Astrocyte of the hippocampus (primary cell): ENCODE measurements at places on chromosomes 11 and 22.

DNA sequence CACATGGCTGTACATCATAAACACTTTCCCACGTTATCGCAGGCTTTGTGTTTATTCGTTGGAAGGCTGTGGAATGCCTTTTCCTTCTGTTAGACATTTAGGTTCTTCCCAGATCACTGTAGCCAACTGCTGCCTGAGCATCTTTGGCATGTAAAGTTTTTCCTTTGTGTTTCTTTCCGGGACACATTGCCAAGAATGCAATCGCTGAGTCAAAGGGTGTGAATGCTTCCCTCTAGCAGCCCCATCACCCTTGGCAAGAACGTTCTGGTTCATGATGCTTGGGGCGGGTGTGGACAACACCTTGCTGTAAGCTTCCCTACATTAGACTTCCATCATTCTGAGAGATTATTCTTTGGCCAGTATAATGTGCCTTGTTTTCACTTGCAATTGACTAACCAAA is 136.2 kb downstream of the OSBP2 start:
- DNase-seq = peak; percentile 94

DNA sequence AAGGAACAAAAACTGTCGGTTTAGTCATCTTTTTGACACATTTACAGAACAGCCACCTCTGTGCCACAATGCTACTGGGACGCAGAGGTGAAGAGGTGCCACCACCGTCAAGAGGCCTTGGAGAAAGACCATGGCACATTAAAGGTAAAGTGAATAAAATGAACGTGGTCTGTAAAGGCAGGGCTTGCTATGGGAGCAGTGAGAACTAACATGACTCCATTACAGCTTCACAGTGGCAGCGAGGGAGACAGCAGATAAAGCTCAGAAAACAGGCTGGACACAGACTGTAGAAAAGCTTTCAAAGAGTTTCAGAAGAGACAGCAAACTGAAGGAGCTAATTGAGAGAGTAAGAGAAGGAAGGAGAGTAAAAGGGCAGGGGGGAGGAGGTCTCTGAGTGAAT is 102.9 kb downstream of the GAB2 start:
- no peak for DNase-seq

DNA sequence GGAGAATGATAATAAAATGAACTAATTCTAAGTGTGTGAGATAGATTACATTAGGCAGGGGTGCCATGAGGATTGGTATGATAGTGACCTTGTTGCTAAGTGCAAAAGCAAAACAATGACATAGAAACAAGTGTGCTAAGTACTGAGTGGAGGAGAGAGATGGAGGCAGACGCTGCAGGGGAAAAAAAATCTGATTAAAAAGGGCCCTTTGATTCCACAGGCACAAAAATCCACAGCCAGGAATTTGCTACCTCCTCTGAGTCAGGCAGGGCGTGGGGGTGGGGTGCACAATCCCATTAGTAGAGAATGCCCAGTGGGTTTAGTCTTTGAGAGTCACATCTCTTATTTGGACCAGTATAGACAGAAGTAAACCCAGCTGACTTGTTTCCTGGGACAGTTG is at the start of gene CNTF:
Gene CNTF, plus strand, starts transcription at position 322 of the 400 bp plus-strand sequence. CDS start 88 bp downstream, outside the sequence.
- DNase-seq = peak; percentile 59

- no peak for DNase-seq
Measured at GRCh38 chr11:73164803-73165540, 22.9 kb upstream of the FCHSD2 start.

DNA sequence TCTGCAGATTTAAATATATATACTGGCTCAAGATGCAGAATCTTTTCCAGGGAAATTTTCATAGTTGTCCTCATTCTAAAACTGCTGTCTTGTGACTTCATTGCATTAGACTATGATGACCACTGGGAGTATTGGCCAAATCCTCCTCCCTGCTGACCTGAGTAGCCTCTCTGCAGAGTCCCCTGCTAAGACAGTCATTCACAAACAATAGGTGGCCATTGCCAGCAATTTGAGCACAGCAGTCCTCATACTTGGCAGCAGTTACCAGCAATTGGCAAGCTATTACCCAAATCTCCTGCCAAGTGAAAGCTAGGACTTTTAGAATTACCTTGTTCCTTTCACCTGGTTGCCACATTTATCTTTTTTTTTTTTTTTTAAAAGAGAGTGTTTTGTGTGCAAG is 325.8 kb downstream of the FAT3 start:
- peak; percentile 33 for DNase-seq

DNA sequence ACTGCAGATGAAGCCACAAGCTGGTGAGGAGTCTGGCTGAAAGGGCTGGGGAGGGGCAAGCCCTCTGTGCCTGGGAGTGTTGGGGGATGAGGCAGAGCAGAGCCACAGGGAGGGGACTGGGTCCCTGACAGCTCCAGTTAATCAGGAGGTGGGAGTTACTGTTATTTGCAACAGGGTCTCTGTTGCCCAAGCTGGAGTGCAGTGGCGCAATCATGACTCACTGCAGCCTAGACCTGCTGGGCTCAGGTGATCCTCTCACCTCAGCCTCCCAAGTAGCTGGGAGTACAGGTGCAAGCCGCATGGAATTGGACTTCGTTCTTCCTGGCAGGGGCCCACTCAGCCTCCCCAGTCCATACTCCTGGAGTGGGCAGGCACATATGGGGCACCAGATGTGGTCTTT is 7.7 kb downstream of the SCN2B start:
- DNase-seq = no peak

DNA sequence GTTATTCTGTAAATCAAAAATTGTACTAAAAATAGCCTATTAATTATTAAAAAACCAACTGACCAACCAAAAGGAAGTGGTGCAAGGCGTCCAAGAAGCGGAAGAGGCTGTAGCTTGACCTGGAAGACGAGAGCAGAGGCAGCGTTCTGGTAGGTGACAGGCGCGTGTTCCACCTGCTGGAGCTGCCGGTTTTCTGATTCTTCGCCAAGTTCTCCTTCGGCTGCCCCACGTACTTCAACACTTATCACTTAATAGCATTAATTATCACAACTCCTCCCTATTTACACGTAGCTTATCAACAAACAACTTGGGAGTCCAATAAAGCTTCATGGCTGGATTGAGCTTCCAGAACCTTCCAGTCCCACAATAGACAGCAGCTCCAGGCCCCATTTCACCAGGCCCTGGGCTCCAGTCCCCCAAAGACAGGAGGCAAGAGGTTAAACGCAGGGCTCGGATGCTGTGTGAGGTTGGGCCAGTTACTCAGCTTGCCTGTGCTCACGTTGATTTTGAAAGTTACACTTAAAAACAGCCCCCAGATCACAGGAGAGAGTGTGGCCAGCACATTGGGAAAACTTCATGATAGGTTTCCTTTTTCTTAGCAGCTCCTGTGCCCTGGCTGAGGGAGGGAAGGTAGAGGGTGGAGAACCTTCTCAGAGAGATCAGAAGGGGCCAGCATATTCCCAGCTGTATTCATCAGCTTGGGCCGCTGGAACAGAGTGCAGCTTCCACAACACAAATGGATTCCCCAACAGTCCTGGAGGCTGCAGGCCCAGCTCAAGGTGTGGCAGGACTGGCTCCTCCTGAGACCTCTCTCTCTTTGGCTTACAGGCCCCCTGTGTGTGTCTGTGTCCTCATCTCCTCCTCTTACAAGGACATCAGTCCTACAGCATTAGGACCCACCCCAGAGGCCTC is 54.2 kb upstream of the FGF3 start:
- DNase-seq = no peak

- DNase-seq = no peak
Measured at GRCh38 chr22:22219140-22219996, 25.2 kb upstream of the VPREB1 start.

GRCh38 chr11:65981101-65981740 is 19.7 kb downstream of the SART1 start:
- no peak for DNase-seq

DNA sequence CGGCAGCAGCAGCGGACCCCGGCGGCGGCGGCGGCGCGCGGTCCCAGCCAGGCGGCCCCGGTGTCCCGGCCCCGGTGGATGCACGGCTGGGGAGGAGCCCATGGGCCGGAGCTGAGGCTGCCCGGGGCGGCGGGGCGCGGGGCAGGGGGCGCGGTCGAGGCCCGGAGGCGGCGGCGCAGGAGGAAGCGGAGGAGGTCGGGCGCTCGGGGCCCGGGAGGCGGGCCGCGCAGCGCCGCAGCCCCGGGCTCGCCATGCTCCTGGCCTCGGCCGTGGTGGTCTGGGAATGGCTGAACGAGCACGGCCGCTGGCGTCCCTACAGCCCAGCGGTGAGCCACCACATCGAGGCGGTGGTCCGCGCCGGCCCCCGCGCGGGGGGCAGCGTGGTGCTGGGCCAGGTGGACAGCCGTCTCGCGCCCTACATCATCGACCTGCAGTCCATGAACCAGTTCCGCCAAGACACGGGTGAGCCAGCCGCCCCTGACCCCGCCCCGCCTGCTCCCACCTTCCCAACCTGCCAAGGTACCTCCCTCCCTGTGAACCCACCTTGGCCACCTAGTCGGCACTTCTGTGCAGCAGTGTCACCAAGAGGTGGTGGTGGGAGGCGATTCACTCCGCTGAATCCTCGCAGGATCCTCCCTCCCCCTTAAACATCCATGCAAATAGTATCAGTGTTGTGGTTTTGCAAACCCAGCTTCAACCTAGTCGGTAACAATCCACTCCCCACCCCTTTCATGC is 580 bp downstream of the DTX4 start:
- peak; percentile 41 for DNase-seq

GRCh38 chr22:32073823-32074380 is 30.8 kb downstream of the SLC5A1 start:
- DNase-seq = no peak

- DNase-seq = no peak
Measured at GRCh38 chr11:119599864-119600541, 129.0 kb downstream of the NECTIN1 start.

- DNase-seq = no peak
Measured at GRCh38 chr11:70087446-70088167, 9.5 kb downstream of the ANO1 start.

GRCh38 chr11:11843211-11843621 is 1.4 kb downstream of the USP47 start:
- peak; percentile 64 for DNase-seq

- no peak for DNase-seq
Measured at GRCh38 chr11:21807350-21807749, 385.5 kb upstream of the ANO5 start.

- peak; percentile 73 for DNase-seq
Measured at GRCh38 chr22:40436505-40437431, 66.4 kb downstream of the SGSM3 start.

DNA sequence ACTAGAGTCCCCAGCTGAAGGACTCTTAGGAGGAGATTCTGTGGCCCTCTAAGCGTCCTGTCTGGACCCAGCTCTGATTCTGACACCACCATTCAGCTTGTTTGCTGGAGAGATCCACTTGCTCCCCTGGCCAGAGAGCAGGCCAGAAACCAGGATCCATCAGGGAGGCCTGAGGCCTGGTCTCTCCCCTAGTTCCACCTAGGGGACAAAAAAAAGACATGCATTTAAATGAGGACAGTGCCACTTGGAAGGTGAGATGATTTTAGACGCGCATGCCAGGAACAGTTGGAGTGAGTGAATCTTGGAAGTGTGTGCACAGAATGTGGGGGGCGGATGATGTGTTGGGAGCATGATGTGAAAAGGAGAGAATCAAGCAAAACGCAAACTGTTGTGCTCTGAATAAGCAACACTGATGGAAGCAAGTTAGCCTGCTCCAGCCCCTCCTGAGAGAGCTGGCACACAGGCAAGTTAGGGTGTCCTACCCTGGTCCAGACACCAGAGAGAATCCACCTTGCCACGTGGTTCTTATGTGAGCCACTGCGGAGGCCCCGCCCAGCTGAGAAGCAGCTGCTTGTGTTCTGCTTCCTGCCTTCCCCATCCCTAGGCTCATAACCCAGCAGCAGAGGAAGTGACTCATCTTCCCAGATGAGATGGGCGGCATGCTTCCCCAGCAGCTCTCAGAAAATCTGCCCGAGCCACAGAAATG is 8.0 kb upstream of the SLCO2B1 start:
- peak; percentile 78 for DNase-seq

DNA sequence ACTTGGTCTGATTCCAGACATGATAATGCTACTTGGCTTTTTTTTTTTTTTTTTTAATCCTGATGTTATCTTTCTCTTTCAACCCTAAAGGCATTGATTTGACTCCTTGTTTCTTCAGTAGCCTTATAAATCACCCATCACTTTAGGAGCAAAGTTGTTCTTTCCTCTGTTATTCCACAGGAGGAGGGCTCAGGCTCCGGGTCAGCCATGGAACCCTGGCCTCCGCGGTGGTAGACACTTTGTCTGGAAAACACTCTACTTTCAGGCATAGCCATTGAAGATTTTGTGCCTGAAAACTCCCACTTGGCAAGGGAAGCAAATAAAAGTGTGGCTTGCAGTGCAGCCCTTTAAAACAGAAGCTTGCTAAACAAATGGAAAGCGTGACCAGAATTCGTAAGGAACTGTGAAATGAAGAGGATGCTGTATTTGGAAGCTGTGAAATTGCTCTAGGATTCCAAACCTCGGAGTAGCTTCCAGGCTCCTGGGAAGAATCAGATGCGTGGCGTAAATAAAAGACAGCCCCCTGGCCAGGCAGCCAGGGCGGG is 44.9 kb downstream of the ARHGAP8 start:
- DNase-seq = peak; percentile 35

DNA sequence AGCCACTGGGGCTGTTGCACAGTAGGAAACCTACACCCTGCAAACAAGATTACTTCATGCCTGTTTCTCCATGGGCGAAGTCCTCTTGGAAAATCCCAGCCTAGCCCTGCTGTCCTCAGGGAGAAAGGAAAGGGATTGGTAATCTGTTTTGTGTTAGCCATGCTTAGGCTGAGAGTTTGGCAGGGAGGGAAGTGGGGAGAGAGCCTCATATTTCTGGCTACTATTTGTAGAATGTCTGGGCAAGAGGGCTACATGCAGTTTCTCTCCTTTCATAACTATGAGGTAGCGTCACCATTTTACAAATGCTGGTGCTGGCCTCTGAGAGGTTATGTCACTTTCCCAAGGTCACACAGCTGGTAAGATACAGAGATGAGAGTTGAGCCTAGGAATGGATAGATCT is 737 bp upstream of the MFRP start:
- DNase-seq = no peak

DNA sequence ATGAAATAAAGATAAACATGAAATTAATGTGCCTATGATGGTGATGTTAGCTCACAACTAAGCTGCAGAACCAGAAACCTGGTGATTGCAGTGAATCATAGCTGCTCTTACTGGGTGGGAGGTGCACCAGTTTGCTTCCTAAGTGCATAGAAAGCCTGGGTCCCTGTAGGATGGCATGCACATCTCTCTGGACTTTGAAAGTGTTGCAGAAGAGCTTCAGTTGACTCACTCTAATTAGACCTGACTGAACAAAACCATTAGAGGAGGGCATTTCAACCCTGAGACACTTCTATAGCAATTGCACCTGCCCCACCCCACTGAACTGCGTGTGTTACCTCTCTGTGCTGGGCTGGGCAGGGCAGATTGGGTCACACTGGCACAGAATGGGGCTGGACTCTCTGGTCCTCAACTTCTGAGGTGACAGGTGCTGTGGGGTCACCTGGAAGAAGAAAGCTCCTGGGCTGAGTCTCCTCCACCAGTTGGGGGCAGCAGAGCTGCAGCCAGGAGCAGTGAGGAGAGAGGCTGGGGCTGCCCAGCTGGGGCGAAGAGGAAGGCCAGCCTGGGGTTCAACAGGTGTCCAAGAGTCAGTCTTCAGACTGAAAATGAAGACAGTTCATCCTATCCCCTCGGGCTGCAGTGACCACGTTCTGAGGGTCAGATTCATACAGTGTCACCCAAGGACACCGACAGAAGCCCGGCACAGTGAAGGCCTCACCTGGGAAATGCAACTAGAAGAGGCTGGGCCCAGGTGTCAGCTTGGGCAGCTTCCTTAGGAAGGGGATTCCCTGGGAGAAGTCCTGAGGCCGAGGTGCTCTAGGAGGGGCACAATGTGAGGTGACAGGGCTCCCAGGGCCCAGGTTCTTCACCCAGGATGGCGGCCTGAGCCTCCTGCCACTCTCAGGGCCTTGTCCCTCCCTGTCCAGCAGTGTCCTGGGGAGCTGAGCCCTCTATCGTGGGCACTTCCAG is 58.1 kb downstream of the GGTLC2 start:
- DNase-seq = no peak

GRCh38 chr11:111665777-111666176 is 63.5 kb downstream of the SIK2 start:
- peak; percentile 74 for DNase-seq
